ENCODE measurements at places on chromosomes 5 and 9. TPM values are rescaled to one million over a fixed set of nuclear protein-coding genes. Genes with fewer than 3 reads are reported as not detected.

Gene FAM221B
- not detected for total RNA-seq

Gene SH3GL2
- not detected for total RNA-seq

Gene TRPM3
- 0.32 TPM for total RNA-seq

Gene TUT7
- total RNA-seq: 41.3 TPM

Gene ZNF367
- 0.09 TPM for total RNA-seq

Gene ADAMTSL2
- total RNA-seq: under 0.01 TPM

Gene HSPA5
- total RNA-seq: 176 TPM

All from bronchial smooth muscle cell (primary cell).